GM06990 (cell line): ENCODE measurements at places on chromosomes 7 and 10.

DNA sequence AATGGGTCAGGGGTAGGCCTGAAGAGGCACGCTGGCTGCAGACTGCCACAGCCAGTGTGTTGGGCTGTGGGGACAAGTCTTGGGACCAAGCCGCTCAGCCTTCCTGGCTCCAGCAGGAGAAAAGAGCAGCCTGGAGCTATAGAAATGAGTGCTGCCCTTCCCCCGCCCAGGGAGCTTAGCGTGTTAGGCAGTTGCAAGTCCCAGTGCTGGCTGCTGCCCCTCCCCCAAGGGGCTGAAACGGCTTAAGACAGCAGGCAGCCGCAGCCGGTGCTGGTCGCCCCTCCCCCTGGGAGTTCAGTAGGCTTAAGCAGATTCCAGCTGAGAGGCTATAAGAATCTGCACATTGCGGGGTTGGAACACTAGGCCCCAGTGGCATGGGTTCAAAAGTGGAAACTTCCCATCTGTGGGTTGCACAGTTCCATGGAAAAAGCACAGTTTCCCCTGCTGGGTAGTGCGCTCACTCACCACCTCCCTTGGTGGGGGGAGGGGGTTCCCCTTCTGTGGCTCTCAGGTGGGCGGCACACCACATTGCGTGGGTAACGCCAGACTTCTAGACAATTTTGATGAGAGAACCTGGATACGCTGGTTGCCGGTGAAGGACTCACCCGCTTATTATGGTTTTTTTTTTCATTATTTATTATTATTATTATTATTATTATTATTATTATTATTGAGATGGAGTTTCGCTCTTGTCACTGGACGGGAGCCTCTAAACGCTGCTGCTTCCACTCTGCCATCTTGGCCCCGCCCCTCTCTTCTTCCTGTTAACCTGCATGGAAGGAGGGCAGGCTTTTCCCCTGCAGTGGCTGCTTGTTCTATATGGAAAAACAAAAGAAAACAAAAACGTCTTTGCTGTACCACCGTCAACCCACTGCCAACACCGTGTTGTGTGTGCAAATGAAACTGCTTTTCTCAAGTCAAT lies 151.1 kb downstream of the CXCL12 start:
- no peak for DNase-seq

- DNase-seq = no peak
Observed at GRCh38 chr7:159175792-159176191, 31.1 kb upstream of the VIPR2 start.

DNA sequence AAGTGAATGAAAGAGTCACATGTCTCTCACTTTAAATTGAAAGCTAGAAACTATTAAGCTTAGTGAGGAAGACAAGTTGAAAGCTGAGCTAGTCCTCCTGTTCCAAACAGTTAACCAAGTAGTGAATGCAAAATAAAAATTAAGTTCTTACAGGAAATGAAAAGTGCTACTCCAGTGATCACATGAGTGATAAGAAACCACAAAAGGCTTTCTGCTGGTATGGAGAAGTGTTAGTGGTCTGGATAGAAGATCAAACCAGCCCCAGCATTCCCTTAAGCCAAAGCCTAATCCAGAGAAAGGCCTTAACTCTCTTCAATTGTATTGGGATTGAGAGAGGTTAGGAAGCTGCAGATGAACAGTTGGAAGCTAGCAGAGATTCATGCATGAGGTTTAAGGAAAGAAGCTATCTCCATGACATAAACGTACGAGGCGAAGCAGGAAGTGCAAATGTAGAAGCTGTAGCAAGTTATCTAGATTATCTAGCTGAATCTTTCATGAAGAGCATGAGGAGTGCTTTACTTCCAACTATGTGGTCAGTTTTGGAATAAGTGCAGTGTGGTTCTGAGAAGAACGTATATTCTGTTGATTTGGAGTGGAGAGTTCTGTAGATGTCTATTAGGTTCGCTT lies 261.6 kb downstream of the MDFIC start:
- DNase-seq = no peak

DNA sequence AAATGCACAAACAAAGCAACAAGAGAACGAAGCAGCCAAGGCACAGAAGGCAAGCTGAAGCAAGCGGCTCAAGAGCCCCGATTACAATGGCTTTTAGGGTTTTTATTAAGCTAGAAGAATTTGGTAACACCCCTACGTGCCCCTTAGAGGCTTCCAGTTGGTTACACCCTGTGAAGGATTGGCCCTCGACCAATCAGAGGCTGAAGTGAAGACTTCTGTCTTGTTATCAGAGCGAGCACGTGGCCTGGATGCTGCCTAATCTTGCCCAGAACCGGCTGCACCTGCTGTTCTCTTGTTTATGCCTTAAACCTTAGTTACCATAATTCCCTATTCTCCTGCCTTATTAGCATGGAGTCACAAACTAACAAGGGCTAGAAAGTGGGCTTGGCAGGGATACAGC lies 21.4 kb downstream of the KCNK18 start:
- no peak for DNase-seq

- no peak for DNase-seq
Observed at GRCh38 chr7:157889480-157889879, 552.7 kb downstream of the DNAJB6 start.

DNA sequence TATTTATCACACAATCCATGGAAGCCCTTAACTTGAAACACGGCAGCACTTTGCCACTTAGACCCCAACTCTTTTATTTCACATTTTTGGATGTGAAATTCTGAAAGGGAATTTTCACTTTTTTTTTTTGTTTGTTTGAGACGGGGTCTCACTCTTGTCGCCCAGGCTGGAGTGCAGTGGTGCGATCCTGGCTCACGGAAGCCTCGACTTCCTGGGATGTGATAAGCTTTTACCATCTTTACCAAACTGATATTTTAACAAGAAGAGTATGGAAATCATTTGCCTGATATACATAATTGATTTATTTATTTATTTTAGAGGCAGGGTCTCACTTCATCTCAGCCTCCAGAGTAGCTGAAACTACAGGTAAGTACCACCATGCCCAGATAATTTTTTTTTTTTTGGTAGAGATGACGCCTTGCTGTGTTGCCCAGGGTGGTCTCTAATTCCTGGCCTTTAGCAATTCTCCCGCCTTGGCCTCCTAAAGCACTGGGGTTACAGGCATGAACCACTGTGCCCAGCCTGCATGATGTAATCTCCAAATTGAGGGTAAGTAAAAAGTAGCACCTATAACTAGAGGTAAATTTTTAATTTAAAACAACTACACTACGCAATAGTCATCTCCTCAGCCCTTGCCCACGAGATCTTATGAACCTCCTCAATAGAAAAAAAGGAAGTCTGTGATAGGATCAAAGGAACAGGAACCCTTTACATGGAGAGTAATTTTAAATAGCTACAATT lies 180.7 kb upstream of the KLF14 start:
- DNase-seq = no peak

DNA sequence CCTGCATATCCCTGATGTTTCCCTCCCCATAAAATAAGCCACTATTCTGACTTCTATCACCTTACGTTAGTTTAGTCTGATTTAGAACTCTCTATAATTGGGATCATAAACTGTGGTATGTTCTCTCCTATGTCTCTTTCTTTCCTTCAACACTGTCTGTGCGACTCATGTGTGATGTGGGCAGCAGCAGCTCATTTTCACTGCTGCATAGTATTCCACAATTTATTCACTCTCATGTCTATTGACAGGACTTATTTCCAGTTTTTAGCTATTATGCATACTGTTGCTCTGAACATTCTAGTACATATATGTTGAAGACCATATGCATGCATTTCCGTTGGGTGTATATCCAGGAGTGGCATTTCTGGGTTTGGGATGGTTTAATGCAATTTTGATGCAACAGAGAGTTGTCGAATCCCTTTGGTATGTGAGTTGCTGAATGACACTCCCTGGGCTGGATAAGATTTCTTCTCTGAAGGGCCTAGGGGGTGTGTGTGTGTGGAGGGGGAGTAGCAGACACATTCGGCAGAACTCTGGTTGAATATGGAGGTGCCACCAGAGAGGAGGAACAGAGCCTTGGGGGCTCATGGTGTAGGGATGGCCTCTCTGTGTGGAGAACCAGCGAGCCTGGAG lies 87.8 kb upstream of the PCBD1 start:
- DNase-seq = no peak

DNA sequence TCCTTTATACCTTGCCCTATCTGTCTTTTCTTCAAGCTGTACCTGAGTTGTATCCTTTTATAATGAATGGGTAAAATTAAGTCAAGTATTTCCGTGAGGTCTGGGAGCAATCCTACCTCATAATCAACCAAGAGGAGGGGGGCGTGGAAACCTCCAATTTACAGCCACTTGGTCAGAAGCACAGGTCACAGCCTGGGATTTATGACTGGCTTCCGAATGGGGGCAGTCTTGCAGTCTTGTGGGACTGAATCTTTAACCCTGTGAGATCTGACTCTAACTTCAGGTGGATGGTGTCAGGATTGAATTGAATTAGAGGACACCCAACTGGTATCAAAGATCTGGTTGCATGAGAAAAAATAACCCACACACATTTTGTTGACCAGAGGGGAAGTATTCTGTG lies 23.5 kb upstream of the KCNMA1 start:
- DNase-seq = no peak

- no peak for DNase-seq
Observed at GRCh38 chr7:130899071-130899560, 165.1 kb upstream of the KLF14 start.

DNA sequence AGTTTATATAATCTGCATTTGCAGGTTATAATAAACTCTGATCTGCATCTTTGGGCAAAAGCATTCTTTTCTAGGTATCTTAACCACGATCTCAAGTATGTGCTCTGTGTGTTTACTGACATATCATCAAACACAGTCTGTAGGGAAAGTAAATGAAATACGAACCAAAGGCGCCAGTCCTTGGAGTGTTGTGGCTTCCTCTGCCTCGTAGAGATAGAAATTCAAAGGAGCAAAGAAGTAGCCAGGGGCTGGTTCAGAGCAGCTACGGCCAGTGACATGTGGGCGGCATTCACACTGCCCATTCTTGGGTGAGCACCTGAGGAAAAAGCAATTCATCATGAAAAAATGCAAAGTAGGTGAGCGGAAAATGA lies 38.7 kb downstream of the LAMB4 start:
- no peak for DNase-seq

DNA sequence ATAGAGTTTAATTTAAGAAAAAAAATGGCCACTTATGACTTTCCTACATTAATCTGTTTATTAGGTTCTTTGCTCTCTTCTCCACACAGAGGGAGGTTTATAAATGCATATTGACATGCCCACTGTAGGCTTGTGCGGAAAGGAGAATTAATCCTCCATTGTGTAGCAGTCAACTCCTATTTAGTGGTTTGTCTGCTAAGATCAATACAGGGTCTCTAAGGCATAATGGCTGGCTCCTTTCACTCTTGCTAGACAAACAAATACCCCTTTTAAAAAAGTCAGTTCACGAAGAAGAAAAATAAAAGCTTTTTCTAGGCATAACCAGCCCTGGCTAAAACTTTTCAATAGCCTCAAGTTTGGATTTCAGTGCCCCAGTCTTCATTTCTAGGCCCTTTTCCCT lies 141.6 kb downstream of the TSPAN12 start:
- no peak for DNase-seq

DNA sequence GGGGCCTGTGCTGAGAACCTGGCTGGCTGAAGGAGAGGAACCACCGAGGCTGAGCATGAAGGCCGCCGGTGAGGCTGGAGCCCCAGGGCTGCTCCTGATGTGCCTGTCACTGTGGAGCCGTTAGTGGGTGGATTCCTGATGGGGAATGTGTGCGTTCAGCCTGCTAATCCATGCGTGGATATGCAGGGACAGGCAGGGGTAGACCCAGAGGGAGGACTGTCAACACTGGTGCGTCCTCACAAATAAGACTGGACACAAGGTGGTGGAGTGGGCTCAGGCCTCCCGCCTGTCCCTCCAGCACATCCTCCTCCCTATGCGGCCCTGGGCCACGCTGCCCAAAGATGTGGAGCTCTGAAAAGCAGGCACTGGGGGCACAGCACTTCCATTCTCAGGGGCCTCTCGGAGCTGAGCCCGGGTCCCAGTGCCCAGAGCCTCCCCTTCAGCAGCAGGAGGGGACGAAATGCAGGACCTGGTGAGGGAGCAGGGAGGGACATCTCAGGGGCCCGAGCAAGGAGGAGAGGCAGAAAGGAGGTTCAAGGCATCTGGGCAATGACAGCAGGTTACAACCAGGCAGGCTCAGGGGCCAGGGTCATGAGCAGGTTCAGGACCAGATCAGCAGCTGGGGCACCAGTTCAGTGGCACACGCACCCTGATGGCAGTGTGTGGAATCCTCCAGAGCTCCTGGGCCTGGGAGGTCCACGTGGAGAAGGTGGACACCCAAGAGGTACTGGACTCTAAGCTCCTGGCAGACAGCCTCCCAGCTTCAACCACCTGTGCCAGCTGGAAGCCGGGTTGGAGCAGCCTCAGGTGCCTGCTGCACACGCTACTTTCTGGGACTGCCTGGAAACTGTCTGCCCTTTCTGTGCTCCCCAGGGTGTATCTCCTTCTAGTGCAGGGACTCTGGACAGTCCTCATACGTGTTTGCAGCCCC lies 33.5 kb upstream of the ANTXRL start:
- DNase-seq = no peak

DNA sequence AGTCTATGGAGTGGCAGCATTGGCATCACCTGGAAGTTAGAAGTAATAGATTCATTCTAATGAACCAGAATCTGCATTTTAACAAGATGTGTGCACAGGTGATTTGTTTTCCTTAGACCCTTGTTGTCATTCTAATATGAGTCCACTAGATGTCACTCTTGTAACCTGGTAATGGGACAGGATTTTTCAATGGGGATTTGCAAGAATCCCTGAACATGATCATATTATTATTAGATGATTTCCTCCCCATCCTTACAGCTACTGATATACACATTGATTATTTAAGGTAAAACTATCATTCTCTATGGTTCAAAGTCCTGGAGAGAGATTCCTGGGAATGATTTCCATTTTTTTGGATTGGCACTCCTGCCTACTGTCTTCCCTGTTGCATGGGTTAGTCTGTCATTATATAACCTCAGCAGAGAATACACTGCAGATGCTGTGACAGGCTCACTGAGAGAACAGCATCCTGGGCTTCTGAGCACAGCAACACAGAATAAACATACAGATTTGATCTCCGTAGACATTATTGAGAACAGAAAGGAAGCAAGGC lies 194.9 kb downstream of the SUGCT start:
- DNase-seq = no peak

GRCh38 chr10:33067481-33067880 lies 109.5 kb upstream of the ITGB1 start:
- no peak for DNase-seq

DNA sequence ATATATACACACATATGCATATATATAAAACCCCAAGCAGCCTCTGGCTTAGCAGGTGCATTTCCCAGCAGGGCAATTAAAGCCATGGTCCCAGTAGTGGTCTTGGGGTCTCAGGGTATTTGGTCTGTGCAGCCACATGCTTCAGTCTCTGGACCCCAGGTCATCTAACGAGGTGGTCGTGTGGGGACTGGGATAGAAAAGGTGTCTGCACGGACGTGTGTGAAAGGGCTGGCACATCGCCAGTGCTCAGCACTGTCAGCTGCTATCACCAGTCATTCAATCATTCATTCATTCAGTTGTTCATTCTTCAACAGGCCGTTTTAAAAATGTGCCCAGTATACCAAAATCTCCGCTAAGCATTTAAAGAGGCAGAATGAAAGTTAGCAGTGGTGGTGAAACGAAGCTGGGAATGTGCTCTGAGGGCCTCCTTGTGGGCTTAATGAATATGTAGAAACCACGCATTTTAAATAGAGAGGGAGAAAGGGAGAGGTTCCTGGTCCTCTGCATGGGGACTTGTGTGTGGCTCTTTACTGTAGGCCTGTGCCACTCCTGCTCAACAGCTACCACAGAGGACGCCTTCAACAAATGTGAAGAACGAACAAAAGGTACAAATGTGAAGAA lies 170.4 kb downstream of the EGFR start:
- no peak for DNase-seq

GRCh38 chr10:14010769-14011574 lies 319.8 kb downstream of the FRMD4A start:
- no peak for DNase-seq

- DNase-seq = no peak
Observed at GRCh38 chr10:11326913-11327616, 284.4 kb downstream of the USP6NL start.
